ENCODE measurements at places on chromosomes 2 and 18.

GRCh38 chr18:40849886-40850285, 1105.1 kb upstream of the PIK3C3 start:
- DNase-seq: no peak

GRCh38 chr2:83172841-83173240, 1286.2 kb downstream of the SUCLG1 start:
- DNase-seq: no peak

- DNase-seq: no peak
Measured at GRCh38 chr2:32446369-32446768, 89.5 kb downstream of the BIRC6 start.

DNA sequence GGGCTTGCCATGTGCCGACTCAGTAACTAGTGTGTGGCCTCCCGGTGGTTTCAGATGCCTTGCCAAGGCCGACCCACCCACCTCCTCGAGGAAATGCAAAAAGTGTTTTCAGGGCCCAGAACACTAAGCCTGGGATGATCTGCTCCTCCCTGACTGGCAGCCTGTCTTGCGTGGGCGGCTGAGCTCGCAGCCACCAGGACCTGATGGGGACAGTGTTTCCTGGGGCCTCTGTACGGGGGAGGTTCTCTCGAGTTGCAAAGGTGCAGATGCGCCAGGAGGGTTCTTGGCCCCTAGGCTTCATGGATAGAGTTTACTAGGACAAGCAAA, 85.2 kb downstream of the GLI2 start:
- no peak for DNase-seq

GRCh38 chr2:173134703-173135102, 59.1 kb downstream of the MAP3K20 start:
- no peak for DNase-seq

DNA sequence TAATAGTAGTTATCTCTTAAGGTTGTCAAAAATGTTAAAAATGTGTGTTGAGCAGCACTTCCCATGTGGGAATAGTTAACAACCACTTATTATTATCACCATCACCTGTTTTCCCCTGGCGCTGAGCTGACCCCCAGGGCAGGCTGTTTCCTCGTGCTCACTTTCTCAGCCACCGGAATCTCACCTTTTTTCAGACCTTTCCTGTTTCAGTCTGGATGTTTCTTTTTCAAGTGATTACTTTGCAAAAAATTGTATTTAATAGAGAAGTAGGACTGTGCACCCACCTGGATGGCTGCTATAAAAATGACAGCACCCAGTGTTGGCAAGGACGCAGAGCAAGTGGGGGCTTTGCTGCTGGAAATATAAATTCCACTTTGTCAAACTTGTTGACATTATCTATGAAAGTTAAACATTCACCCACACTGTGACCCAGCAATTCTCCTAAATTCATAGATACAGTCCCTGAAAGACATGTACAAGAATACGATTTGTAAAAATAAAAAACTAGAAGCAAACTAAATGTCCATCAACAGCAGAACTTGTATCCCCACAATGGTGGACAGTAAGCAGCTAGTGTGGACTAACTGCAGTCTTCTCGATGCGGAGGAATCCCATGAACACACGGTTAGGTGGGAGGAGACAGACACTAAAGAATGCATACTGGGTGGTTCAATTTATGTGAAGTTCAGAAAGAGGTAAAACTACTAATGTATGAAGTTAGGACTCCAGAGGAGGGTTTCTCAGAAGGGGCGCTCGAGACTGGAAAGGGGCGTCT, 66.5 kb downstream of the SOWAHC start:
- no peak for DNase-seq

- no peak for DNase-seq
Measured at GRCh38 chr2:172552547-172553291, 3.2 kb upstream of the PDK1 start.

GRCh38 chr2:68135448-68136320, 22.0 kb upstream of the PNO1 start:
- no peak for DNase-seq

GRCh38 chr2:137960223-137960622, 4.0 kb upstream of the HNMT start:
- DNase-seq: no peak

DNA sequence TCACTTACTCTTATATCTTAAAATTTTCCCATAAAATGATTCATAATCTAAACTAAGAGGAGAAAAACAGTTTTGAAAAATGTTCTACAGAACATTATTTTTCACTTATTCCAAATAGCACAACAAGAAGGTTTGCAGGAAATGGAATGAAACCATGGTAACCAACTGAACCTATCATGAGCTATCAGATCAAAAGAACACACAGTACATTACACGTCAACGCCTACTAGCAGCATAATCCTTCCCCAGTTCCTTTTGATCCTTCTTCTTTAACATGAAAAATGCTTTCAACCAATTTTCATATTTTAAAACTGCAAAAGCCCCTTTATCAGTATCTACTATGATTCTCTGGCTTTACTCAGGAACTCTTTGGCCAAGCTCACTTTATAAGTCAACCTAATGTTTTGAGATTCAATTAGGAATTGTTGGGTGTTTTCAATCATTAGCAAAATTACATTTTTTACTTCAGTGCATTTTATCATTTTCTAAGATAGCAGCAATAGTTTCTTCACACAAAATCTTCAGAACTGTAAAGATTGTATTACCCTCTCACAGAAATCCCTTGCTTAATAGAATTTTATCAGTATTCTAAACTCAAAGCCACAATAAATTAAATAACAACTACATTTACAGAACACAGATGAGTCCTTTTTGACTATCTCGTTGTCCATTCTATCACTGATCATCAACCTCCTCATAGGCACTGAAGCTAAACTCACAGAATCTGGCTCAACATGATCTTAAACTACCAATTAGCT, 102.5 kb downstream of the CHN1 start:
- DNase-seq: no peak

DNA sequence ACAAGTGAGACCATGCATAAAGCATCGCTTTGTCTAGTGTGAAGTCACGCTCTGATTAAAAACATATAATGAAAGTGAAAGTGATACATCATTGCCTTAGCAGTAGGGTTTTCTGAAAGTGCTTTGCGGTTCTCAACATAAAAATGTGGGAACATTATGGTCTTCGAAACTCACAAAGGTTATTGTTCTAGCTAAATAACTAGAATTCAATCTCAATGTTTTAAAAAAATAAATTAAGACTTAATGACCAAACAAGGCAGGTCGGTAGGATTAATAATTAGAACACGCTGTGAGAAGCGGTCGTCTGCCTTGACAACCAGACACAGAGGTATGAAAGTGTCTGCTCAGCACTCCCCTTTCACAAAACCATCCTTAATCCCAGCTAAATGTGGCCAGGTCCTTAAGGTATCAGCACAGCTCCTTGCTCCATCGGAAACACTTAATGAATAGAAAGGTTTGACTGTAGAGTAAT, 42.2 kb downstream of the KLHL14 start:
- DNase-seq: no peak

GRCh38 chr18:7002107-7002506, 115.5 kb downstream of the LAMA1 start:
- no peak for DNase-seq

DNA sequence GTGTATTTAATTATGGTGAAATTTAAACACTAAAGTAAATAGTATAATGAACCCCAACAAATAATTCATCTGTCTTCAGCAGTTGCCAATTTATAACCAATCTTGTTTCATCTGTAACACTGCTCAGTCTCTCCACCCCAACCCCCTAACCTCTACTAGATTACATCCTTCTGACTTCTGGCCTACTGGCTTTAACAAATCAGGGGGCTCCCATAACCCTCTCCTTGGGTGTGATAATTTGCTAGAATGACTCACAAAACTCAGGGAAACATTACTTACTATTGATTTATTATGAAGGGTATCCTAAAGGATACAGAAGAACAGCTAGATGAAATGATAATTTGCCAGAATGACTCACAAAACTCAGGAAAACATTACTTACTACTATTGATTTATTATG, 50.7 kb downstream of the PIK3C3 start:
- no peak for DNase-seq

GRCh38 chr2:196275646-196276352, 104.4 kb upstream of the STK17B start:
- DNase-seq: peak; percentile 17

DNA sequence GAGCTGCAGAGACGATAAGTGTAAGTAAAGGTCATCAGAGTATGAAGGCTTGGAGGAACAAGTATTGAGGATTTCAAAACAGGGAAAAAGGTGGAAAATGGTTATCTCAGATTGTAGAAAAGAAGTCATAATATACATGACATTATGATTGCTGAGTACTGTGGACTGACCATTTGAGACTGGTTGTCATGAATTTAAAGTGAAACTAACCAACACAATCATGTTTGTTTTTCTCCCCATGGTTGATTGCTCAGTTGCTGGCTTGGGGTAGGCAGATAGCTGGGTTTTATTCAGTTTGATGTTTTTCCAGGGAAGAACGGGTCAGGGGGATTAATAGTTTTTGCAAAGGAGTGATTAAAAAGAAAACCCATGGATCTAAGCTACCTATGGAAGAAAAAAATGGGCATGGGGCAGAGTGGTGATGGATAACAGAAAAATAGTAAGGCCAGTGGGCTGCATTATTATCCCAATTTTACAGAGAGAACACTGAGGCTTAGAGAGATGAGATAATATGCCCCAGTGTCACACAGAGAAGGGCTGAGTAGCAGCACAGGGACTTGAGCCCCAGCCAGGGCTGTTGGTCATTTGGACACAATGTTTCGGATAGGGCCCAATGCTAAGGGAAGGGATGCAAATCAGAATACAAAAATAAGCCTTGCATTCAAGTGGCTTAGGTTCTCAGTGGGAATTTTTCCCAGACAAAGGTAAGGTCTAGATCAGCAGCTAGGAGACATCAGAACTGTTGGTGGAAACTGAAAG, 885.7 kb downstream of the DCC start:
- no peak for DNase-seq

DNA sequence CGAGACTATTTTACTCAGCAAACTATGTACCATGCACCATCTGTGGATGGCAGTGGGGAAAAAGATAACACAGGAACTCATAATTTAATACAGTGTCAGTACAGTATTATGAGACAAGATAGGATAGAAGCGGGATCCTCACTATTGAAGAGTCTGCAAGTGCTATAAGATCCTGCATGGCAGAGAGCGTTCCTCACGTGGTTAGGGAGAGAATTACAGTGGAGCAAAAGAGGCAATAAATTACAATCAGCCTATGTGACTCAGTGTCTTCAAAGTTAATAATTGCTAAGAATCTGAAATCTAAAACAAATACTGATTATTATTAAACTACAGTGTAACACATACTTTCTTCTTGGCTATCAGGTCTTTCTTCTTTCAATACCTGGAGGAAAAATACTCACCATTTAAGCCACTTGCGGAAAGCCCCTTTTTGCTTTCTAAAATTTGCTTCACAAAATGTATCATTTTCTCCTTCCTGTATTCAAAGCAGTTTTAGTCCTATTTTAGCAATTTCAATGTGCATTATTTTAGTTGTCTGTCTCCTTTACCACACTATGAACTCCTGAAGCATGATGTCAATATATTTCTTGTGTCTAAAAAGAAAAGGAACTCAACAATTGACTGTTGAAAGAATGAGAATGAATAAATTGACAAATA, 342.9 kb downstream of the SPAG16 start:
- no peak for DNase-seq

DNA sequence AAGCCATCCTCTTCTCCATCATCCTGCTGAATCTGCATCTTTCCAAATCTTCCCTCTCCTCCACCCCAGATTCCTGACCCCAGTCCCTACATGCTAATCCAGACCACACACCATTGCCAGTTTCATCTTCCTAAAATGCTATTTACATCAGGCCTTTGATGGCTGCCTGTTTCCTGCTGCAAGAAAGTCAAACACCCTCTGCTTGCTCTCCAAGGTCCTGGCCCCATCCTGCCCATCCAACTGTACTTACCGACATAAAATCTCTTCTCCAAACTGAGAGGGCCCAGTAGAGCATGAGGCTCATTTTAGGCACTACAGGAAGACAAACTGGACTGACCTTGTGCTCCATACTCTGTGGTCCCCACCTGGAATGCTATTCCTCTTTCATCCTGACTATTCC, 19.0 kb downstream of the ALK start:
- DNase-seq: no peak

DNA sequence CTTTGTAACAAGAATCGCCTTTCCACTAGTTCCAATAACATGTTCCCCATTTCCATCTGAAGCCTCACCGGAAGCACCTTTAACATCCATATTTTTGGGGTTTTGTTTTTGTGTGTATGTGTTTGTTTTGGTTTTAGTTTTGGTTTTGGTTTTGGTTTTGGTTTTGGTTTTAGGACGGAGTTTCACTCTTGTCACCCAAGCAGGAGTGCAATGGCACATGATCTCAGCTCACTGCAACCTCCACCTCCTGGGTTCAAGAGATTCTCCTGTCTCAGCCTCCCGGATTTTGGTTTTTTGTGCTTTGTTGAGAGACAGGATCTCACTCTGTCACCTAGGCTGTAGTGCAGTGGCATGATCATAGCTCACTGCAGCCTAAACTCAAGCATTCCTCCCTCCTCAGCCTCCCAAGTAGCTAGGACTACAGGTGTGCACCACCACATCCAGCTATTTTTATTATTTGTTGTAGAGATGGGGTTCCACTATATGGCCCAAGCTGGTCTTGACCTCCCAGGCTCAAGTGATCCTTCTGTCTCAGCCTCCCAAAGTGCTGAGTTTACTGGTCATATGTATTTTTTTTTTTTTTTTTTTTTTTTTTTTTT, 36.3 kb downstream of the TGOLN2 start:
- peak; percentile 26 for DNase-seq

DNA sequence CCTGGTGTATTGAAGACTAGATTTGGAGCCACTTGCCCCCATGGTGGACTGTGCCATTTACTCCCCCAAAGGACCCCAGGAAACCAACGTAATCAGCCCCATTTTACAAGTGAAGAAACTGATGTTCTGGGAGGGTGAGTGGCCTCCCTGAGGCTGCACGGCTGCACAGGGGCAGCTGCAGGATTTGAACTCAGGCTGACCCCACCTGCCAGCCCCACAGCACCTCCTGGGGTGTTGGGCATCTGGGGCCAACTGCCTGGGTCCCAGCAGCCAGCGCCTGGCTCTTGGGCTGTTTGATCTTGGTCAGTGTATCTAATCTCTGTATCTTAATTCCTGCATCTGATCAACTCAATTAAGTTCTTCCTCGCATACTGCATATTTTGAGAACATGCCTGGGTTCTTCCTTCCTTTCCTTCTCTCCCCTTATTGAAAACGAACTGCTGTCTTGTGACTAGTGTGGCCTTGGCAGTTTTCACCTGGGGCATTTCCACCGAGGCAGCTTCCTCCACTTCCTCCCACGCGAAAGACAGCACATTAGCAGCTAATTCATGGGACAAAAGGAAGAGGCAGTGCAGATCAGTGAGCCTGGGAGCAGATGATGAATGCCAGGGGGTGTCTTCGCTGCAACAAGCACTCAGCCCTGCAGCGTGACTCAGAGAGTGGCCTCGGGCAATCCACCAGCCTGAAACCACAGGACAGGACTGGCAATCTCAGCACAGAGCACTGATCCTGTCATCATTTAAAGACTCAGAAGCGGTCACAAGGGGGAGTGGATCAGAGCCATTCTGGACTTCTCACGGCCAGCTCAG, 184.1 kb upstream of the RAB12 start:
- DNase-seq: no peak

DNA sequence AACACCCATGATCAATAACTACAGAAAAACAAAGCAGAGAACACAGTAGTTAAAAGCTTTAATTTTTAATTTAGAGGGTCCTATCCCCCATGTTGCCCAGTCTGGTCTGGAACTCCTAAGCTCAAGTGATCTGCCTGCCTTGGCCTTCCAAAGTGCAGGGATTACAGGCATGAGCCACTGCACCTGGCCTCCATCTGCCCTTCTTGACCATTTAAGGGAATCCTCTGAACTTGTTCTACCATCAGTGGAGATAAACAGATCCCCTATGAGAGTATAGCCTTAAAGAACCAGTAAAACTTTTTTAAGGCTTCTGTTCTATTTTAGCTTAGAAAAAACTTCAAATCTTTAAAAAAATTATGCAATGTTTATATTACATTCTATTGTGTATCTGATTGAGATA, 13.5 kb upstream of the ATP5MC3 start:
- DNase-seq: no peak
